ENCODE measurements at places on chromosomes 4 and X. TPM values are rescaled to one million over a fixed set of nuclear protein-coding genes. Genes with fewer than 3 reads are reported as not detected.

GRCh38 chrX:82534086-82534597, 973.9 kb upstream of the POU3F4 start:
- no peak for DNase-seq

DNA sequence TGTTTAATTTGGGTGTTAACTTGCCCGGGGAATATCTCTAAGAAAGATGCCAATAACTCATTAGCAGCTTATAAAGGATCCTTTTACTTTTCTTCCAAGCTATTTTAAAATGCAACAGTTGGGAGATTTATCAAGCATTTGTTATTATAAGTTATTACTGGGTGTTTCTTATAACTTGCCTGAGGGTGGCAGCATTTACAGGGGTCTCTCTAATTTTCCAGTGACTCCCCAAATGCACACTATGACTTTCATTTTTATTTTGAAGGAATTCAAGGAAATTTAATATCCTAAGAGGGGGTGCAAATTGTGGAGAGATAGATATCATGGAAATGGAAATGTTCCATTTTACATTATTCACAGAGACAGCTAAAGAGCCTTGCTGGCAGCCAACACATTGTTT, 138.0 kb downstream of the PDGFRA start:
- DNase-seq: no peak

DNA sequence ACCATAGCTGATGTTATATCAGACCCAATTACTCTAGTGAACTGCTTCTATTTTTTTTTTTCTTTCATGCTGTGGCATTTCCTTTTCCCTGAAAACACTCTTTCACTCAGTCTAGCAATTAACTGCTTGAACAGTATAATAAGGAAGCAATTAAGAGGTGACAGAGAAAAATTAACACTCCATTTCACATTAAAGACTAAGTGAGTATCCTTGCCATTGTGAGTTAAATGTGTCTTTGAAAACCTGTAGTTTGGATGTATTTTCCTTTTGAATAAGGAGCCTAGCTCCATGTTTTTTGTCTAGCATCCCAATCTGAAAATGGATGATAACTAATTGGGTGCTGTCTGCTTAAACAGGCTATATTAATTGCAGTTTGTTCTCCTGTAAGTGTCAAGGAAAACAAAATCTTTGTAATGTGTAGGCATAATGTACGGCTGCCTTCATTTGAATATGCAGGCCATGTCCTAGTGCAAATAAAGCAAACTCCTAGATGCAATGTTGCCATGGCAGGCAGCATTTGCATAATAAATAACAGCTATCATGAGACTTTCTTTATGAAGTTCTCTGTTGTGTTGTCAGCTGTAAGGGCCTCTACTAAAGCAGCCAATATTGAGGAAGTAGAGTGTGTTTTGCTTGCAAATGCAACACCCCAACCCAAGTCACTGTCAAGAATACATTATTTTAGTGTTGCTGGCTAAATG, 416.7 kb downstream of the ZIC3 start:
- no peak for DNase-seq

DNA sequence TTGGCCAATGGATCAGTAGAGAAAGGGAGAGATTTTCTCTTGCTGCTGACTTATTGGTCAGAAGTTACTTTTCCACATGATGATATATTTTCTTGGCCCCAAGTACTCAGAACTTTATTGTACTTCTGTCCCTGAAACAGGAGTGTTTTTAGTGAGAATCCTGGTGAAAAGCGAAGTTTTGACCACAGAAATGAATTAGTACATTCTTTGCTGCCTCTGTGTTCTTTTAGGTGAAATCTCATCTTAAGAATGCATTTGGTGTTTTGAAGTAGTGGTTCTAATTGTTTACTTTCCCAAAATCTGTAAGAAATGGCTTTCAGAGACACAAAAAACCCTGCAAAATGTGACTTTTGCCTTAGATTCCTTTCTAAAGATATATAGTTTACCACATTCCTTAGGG, 240.4 kb downstream of the FRMPD4 start:
- no peak for DNase-seq

DNA sequence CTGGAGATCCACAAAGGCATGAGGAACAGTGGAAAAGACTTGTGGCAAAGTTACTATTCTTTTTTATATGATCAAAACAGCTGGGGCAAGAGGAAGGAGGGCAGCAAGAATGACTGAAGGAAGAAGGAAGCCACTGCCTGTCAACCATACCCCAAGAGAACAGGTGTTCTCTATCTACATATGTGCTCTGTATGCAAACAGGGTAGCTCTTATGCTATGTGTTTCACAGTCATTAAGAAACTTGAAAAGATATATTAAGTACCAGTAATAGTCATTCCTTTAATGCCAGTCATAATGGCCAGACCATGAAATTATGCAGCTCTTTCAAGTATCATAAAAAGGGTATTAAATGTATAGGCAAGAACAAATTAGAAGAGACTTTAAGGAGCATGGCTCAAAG, 363.9 kb downstream of the KLHL13 start:
- no peak for DNase-seq

DNA sequence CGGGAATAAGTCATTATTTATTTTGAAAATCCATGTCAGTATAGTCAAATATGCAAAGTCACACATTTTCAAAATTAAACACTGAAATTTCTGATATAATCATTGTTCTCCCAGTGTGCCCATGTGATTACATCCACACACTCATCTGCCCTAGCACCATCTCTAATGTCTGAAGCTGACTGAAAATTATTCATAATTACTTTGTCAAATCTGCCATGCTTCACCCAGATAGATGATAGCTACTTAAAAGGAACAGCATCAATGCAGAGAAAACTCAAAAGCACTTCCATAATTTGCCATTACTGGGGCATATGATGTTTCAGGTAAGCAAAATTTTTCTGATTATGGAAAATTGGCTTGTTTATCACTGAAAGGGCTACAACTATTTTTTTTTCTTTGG, 1433.3 kb upstream of the IGFBP7 start:
- no peak for DNase-seq

DNA sequence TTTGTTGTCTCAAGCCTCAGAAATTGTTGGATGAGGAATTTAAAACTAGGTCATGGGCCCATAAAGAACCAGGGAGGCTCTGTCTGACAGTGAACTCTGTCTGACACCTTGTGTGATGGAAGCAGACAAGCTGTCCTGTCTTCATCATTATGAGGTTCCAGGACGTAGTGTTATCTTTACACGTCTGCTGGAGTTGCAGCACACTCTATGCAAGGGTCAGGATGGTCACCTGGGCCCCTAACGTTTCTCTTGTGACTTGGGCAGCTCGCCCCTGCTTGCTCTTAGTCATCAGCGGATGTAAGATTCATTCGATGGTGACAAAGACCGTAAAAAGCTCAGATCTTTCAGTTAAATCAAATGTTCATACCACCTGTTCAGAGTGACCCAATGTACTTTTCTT, 92.0 kb upstream of the ADGRG2 start:
- DNase-seq: no peak

DNA sequence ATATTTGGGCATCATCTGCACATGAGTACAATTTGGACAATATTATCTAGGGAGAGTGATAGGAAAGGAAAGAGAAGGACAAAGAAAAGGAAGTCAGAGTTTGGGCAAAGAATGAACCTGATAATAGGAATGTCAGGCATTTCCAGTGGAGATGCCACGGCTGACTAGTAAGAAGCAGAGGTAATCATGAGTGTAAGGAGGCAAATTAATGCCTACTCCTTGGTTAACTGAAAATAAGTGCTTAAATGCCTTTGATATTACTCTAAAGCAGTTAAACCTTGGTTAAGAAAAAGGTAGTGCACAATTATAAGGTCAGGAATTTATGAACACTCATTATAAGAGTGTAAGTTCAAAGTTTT, 99.2 kb upstream of the DDIT4L start:
- no peak for DNase-seq

DNA sequence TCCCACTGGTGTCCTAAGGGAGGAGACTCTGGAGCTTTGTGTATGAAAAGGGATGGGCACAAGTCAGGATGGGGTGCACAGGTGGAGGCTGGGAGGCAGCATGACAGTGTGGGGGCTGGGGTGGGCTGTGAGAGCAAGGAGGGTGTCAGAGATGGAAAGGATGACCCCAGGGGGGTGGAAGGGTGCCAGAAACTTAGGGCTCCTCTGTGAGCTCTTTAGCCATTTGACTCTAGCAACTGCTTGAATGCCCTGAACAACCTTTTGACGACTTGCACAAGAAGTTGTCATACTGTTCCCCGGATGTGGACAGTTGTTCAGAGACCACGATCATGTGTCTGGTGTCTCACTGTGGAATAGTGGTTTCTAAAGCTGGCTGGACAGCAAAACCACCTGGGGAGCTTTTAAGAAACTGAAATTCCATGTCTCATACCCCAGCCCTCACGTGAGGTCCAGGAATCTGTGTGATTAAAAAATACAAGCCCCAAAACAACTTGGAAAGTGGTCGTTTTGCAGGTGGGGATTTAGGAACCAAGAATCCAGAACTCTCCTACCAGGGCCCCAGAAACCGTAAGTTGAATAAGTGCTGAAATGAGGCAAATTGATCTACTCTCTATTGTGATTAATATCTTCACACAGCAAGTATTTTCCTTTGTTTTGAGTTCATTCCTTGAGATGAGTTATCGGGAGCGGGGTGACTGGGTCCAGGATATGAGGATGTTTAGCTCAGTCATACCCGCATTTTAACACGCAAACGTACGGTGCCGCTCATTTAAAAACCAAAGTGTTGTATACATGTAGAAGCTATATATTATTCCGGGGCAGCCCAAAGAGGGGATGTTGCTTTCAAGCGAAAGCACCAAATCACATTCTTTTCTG, 3.4 kb downstream of the RHOH start:
- DNase-seq: no peak

GRCh38 chr4:92387459-92388069, 83.8 kb downstream of the GRID2 start:
- DNase-seq: no peak

DNA sequence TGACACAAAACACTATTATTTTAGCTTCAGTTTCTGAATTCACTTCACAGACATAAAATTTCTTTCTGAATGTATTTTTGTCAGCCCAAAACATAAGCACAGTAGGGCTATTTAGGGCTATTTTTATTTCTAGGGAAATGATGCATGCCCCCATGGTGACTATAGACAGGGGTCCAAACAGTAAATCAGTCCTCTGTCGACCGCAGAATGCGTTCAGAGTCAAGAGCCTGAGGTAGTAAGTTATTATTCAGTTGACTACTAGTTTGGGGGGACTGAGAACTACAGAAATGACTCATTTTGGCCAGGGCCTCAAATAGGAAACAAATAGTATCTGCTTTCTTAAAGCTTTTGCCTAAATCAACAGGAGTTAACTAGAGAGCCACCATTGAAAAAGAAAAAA, 414.4 kb downstream of the AFF2 start:
- DNase-seq: no peak

GRCh38 chr4:139828966-139829664, 163.5 kb downstream of the MGST2 start:
- no peak for DNase-seq

DNA sequence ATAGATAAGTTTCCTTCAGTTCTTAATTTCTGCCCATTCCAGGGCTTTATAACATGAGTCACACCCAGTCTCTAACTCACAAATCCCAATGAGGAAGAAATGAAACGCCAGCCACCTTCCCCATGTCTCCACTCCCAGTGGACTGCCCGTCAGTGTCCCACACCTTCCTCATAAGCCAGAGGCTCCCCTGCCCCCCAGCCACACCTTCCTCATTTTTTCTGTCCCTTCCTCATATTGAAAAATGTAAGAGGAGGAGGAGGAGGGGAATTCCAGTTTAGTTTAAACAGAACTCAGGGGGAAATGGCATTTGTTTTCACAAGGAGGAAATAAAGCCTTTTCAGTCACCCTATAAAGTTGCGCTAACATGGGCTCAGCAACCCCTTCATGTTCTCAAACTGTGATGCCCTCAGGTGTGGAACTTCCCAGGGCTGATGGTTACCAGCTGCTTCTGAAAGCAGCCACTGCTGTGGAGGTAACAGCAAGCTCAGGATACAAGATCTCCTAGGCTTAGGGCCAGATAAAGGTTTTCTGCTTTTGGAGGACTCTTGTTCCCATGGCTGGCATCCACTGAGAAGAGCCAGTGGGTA, 97.8 kb downstream of the PARM1 start:
- no peak for DNase-seq

DNA sequence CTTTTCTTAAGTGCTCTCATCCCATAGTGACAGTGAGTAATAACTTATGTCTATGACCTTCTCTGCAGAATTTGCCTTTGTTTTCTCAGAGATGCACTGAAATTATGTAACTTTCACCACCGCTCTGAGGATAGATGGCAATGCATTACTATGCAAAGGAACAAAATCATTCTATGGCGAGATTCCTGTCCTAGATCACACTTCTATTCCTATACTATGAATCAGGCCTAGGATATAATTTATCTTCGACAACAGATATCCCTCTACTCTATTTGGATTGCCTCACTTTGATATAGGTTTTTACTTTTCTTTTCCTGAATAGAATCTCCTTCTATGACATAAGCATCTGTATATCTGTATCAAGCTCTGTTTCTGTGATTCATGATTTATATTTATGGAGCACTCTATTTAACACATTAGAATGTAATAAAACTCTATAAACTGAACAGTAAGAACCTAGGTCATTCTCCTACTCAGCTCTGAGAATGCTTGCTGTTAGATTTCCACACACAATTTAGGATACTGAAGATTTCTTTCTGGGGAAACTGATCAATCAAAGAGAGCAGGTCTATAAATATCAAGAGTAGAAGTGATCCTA, 1082.3 kb upstream of the ADGRL3 start:
- no peak for DNase-seq

GRCh38 chr4:15132739-15133138, 130.5 kb downstream of the CPEB2 start:
- DNase-seq: no peak

DNA sequence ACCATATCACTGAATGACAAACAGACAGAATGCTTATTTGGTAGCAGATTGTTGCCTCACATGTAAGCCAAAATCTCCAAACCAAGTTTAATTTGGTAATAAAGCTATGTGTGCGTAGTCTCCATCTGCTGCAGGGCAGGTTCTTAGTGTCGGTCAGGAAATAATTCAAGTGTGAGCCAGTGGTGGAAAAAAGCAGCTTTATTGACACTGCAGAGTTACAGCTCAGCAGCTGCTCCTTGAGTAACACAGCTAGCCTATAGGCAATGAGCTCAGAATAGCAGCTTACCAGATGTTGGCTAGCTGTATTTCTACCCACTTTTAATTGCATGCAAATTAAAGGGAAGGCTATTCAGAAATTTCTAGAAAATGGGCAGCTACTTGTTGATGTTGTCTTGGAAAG, 757.8 kb upstream of the HS3ST1 start:
- DNase-seq: no peak

DNA sequence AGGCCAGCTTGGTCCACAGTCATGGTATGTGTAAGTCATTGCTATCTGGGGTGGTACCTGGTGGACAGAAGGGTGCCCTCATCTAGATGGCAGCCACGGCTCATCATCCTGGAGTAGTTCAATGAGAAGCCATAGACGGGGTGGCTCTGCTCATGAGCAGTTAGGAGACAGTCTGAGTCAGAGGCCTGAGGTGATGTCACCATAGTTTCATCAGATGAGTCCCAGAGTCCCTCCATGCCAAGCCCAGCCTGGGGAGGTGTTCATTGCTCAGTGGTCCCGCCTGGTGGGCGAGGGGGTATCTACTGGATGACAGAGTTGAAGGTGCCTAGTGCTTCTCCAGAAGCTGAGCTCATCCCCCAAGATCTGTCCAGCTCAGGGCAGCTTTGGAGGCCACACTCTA, 49.8 kb downstream of the DLG3 start:
- no peak for DNase-seq

Gene GUCY1B1
- 5.5 TPM for total RNA-seq

Gene TLR6
- 4.6 TPM for total RNA-seq

Gene FRG2
- not detected for total RNA-seq

Gene ADGRL3
- total RNA-seq: 9.5 TPM

Gene TKTL1
- not detected for total RNA-seq

Gene DOK7
- total RNA-seq: 2.5 TPM

Gene DACH2
- total RNA-seq: 0.22 TPM

Gene RASSF6
- 1.6 TPM for total RNA-seq

Gene NPFFR2
- total RNA-seq: not detected

Data from ovary (tissue), 10 donors.